Epithelial cell of alveolus of lung (primary cell): ENCODE measurements at places on chromosomes 16 and 17. TPM values are rescaled to one million over a fixed set of nuclear protein-coding genes. Genes with fewer than 3 reads are reported as not detected.

RNF166 gene
- total RNA-seq, result 28.7 and 34.6 TPM in 2 replicates

TP53TG3F gene
- total RNA-seq, result not detected in 2 replicates

TBC1D28 gene
- not detected in 2 replicates for total RNA-seq

KRT20 gene
- total RNA-seq, result not detected in 2 replicates

GNG13 gene
- total RNA-seq, result not detected in 2 replicates
